NCI-H510A treated with DMSO at 0.1 percent for 48 hours (cell line): ENCODE measurements at places on chromosomes 7 and 10.
A peak's percentile ranks its signal among the peaks of the same experiment; 100 is the strongest.

DNA sequence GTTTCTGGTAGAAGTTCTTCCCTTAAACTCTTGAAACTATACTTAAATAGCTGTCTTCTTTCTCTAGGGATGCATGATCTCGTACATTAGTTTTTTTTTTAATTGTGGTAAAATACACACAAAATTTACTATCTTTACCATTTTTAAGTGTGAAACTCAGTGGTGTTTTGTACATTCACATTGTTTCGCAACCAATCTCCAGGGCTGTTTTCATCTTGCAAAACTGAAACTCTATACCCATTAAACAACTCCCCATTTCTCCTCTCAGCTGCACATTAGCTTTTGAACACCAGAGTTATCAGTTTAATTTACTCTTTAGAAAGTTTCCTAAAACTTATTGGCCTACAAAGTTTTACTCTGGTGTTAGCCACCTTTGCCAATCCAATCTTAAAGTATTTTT is 45.5 kb upstream of the PRKAR2B start:
- DNase-seq, result no peak

GRCh38 chr7:101087334-101088068 is 2.2 kb downstream of the TRIM56 start:
- DNase-seq, result no peak

DNA sequence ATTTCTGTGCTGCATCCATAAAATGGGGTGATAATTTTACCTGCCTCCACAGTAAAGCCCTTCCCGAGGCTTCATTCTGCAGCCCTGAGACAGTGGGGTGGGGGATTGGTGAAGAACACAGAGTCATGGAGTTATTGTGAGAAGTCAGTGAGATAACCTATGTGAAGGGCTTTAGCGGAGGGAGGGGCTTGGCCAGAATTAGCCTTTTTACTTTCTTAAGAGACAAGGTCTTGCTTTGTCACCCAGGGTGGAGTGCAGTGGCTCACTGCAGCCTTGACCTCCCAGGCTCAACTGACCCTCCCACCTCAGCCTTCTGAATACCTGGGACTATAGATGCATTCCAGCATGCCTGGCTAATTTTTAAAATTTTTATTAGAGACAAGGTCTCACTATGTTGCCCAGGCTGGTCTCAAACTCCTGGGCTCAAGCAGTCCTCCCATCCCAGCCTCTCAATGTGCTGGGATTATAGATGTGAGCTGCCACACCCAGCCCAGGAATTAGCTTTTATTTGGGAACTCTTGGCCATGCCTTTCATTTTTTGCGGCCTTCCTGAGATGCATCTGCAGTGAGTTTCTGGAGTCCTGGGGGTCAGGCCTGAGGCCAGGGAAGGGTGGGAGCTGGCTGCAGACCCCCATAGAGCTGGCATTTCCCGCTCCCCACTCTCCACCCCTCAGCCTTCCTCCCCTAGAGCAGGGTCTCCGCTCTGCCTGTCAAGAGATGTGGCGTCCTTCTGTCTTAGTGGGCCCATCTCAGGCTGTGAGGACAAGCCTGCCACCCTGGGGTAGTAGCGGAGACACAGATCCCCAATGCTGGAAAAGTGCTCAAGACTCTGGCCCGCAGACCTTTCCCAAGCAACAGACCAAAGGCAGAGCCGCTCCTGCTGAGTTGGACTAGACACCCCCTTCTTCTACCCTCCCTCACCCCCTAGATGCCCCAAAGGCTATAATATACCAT is 77.0 kb downstream of the ZMIZ1 start:
- DNase-seq, result no peak

DNA sequence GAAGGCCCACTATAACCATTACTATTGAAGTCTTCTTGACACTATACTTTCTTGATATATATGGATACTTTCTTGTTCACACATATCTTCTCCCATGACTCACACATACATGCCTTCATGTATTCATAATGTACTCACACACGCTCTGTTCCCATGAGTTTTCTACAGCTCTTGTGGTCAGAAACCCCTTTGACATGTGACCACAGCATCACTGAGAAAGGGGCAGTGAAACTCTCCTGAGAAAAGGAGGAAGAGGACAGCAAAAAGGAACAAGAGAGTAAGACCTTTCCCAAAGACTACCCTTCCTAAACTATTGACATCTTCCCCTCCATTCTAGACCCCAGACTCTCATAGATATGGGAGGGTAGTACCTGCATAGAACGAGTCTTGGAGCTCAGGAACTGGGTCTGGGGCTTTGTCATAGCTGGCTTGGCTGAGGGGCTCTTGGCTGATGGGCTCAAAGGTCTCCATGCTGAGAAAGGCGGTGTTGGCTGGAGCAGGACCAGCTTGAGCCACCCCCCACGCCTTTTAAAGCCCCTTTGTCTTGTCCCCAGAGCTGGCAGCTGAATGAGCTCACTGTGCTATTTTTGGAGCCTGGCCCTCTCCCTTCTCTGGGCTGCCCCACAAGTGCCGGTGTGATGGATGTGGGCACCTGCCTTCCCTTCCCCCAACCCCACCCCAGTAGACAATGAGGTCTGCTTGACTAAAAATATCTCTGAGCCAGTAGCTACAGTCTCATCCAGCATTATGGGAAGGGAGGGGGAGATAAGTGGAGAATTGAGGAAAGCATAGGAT is 5.1 kb downstream of the SYNPO2L start:
- no peak for DNase-seq

- DNase-seq, result no peak
These were observed 185.6 kb downstream of the PFKFB3 start for GRCh38 chr10:6388261-6388893.

DNA sequence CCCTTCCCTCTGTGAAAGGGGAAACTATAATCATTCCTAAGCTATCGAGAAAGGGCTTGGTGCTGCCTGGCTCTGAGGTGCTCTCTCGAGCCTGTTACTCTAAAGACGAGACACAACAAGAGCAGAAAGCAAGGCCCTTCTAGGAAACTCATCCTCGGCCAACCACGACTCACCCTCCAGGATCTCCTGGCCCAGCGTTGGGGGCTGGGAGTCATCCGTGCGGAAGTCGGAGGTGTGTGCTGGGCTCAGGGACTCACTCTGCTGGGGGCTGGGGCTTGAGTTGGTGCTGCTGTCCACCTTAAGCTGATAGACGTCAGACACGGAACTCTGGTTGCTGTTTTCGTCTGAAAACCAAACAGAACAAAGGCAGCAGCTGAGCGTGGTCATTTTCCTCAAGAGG is 17.6 kb upstream of the BAZ1B start:
- no peak for DNase-seq

GRCh38 chr7:1811850-1812508 is 141.9 kb downstream of the ELFN1 start:
- DNase-seq, result peak; percentile 69

DNA sequence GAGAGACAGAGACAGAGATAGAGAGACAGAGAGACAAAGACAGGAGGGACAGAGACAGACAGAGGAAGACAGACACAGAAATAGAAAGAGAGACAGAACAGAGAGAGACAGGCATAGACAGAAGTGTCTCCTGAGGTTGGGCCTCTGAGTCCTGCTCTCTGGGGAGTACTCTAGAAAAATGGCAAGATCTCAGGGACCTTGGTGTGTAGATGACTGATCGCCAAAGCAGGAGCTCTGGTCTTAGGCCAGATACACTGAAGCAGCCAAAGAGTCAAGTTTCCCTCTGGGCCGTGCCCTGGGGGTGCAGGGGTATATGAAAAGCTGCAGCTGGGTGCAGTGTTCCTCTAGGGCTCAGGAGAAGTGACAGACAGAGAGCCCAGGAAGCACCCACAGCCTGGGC is 176.6 kb upstream of the TNS3 start:
- DNase-seq, result no peak

DNA sequence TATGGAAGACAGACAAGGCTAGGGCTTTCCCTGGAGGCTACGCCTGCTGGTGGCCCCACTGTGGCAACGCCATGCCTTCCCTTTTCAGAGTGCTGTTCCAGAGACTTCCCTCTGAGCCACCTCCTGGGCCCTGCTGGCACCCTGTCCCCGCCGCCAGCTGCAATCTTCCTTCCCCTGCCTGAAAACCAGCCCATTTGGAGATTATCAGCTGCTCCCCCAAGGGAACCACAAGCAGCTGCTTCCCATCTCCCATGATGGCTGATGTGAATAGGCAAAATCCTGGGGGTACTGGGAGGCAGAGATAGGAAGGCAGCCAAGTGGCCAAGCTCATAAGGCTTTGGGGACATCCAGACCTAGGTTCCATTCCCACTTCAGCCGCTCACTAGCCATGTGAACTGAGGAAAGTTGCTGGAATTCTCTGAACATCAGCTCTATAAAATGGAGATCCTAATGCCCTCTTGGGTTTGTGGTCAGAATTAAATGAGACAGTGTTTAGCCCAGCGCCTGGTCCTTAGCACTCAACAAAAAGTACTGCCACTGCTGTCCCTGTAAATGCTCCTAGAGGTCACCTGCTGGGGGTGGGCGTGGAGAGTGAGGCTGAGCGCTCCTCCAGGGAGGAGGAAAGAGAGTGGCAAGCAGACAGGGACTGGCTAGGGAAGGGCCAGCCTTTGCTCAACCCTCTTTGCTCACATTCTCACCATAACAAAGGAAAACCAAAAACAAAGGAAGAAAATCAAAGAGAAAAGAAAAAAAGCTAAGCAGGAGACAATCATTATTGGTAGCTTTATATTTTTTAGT is 5.9 kb downstream of the TSPAN33 start:
- no peak for DNase-seq

DNA sequence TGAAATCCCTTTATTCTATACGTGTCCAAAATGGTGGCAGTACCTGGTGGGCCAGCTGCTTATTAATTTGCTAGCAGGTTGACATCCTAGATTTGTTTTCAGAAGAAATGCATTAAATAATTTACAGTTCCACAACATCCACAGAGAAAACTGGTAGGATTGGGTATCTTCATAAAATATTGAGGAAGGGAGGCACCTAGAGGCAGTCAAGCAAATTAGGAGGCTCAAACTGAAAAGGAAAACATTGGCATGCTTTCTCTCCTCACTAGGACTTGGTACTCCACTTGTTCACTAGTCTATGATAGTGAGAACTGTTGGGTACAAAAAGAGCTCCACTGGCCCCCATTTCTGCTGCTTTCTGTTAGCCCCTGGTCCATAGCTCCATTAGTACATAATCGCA is 18.3 kb upstream of the LRGUK start:
- no peak for DNase-seq

DNA sequence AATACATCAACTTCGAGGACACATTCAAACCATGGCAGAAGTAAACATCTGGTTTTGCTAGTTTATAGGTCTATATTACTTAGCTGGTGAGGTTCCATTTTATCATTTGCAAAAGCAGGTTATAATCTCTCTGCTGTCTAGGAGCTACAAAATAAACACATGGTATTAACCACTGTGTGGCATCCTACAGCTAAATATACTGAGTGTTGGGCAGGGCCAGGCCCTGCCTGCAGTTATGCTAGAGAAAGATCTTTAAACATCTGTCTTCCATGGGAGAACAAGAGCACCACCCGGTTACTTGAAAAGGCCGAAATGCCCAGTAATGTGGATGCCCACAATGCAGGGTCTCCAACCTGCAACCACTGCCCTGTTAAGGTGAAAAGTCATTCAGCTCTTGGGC is 20.6 kb upstream of the FKBP9 start:
- DNase-seq, result no peak

DNA sequence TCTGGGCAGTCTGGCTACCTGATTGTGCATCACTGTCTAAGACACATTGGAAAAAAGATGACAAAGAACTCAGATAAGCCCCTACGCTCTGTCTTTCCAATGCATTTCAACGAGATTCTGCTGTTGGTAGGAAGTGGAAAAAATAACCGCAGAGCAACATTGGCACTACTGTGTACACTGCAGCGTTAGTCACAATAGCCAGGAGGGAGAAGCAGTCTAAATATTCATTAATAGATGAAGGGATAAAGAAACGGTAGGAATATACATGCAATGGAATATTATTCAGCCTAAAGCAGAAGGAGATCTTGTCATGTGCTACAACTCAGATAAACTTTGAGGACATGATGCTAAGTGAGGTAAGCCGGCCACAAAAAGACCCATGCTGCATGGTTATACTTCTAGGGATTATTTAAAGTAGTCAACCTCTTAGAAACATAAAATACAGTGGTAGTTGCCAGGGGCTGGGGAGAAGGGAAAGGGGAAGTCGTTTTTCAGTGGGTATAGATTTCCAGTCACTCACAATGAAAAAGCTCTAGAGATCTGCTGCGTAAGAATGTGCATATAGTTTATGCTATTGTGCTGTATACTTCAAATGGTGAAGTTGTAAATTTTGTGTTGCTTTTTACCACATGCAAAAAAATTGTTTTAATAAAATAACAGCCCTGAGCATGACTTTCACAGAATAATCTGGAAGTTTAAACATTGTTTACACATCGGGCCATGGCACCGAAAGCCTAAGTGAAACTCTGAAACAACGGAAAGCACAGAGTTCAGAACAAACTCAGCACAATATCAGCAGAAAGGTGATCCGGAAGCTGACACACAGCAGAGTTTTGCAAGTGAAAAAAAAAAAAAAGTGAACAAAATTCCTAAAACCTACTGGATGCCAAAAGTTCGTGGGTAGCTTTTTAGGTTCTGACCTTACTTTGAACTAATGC is 40.1 kb downstream of the ELMO1 start:
- DNase-seq, result no peak

DNA sequence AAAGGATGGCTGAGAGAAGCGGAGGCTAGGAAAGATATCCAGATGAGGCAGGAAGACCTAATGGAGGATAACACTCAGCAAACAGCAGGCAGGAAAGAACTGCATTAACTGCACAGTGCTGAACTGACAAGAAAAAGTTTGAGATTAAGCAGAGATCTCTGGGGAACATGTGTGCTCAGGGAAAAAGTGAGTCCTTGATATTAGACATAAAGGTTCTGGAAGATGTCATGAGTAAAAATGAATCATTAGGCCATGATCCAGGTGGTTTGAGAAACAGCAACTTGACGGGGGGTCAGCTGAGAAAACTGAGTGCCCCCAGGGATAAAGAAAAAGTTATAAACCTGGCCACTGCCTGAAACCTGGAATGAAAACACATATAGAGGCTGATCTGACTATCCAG is 27.3 kb upstream of the ANK3 start:
- DNase-seq, result no peak

DNA sequence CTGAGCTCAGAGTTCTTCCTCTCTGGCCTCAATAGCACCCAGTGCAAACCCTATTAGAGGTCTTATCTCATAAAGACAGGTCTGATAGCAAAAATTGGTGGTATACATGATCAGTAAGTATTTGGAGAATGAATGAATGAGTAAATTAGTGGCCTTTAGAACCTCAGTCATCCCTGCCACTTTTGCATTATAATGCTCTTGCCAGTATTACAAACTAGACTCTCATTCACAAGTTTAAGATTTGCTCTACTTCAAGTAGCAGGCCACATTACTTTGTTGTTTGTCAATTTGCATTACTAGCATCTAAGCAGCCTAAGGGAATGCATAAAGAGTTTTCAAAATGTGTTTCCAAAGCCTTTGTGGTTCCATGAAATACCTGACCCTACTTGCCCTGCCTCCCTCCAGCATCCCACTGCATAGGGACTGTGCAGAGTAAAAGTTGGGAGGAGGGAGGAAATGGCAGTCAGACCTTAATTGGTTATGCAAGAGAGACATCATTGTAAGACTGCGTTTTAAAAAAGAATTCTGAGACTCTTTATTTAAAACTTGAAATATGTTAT is 21.3 kb downstream of the TSPAN12 start:
- DNase-seq, result no peak

DNA sequence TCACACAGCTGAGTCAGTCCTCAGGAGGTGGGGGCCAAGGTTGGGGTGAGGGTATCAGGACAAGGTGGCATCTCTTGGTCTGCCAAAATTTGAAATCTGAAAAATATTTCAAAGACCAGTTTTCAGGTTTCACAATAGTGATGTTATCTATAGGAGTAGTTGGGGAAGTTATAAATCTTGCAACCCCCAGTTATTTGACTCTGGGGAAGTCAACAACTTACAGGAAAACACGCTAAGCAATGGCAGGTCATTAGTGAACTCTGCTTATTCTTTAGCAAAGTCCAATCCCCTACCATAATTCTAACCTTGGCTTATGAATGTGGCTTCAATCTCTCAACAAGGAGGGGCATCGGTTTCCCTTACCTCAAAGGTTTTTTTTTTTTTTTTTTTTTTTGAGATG is 94.9 kb downstream of the MARCHF5 start:
- no peak for DNase-seq
